ENCODE measurements at places on chromosomes 4 and X.

GRCh38 chrX:8673201-8673600 lies 58.7 kb downstream of the ANOS1 start:
- DNase-seq = no peak

DNA sequence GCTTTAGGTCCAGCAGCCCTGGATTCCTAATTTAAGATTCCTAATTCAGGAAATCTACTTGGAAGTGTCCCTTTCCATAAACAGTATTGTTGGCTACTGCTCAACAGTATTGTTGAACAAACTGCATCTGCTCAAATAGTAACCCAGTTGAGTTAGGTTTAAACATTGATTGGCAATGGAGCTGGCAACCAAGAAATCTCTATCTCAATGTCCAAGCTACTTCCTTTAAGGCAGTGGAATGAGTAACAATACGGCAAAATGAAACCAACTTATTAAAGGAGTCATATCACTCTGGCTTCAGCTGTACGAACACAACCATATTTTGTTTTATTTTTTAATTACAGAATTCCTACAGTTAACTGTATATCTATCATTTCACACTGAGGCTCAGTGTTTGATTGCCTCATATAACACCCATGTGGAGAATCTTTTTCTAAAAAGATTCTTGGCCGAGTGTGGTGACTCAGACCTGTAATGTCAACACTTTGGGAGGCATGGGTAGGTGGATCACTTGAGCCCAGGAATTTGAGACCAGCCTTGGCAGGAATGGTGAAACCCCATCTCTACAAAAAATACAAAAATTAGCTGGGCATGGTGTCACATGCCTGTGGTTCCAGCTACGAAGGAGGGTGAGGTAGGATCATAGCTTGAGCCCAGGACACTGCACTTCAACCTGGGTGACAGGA lies 71.7 kb upstream of the IL13RA1 start:
- no peak for DNase-seq

- DNase-seq = no peak
Observed at GRCh38 chr4:139826426-139826825, 160.8 kb downstream of the MGST2 start.

- no peak for DNase-seq
Observed at GRCh38 chr4:153919667-153920066, 130.8 kb upstream of the SFRP2 start.

DNA sequence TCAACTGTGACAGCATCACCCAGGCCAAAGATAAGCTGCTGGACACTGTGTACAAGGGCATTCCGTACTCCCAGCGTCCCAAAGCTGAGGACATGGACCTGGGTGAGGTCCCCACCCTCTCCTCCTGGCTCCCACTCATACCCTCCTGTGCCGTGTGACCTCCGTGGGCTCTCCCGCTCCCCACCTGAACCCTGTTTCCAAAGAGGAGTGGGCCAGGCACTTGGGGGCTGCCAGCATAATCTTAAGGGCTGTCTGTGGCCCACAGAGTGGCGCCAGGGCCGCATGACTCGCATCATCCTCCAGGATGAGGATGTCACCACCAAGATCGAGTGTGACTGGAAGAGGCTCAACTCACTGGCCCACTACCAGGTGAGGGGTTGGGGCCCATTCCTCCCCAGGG lies 10.0 kb downstream of the LAGE3 start:
- DNase-seq = no peak

DNA sequence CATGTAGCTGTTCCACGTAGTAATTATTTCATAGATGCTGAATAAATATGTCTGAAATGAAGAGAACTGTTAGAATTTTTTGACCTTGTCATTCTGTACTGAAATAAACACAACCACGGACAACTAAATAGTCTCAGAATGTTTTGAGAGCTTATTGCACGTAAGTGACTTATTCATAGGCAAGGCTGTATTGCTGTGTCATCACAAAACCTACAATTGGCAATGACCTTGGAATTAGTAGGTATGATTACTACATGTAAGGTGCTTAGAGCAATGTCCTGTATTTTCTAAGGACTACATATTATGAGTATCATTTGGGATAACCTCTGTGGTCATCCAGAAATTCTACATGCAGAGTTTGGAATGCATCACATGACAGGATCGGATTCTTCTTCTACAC lies 237.2 kb upstream of the PUDP start:
- DNase-seq = no peak

GRCh38 chr4:121877041-121877773 lies 6.9 kb upstream of the BBS7 start:
- DNase-seq = no peak

DNA sequence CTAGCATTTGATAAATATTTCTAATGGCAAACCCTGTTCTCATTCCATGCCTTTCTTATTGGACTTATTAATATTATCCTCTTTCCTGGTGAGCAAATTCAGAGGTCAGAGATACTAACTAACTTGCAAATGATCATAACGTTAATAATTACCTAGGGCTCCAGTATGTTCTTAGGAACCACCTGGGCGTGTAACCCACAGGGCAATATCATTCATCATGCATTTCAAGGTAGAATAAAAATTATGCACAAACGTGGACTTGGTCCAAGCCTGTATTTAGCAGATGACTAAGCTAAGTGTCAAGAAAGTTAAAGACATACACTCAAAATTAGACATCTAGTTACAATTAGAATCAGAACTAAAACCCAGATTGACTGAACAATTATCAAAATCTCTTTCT lies 850.1 kb downstream of the TRIML1 start:
- no peak for DNase-seq

DNA sequence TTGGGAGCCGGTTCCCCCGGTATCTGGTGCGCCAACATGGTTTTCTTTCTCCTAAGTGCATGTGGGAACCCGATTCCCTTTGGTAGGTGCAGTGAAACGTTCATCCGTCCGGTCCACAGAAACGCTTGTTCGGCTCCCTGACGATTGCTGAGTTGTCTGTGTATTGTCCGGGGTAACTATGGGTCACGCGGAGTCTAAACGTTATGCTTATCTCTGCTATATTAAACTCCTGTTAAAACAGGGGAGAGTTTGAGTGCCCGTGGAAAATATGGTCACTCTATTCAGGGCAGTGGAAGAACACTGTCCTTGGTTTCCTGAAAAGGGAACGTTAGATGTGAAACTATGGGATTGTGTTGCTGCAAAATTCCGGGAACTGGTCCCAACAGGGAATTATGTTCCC lies 32.4 kb upstream of the MGST2 start:
- DNase-seq = no peak

DNA sequence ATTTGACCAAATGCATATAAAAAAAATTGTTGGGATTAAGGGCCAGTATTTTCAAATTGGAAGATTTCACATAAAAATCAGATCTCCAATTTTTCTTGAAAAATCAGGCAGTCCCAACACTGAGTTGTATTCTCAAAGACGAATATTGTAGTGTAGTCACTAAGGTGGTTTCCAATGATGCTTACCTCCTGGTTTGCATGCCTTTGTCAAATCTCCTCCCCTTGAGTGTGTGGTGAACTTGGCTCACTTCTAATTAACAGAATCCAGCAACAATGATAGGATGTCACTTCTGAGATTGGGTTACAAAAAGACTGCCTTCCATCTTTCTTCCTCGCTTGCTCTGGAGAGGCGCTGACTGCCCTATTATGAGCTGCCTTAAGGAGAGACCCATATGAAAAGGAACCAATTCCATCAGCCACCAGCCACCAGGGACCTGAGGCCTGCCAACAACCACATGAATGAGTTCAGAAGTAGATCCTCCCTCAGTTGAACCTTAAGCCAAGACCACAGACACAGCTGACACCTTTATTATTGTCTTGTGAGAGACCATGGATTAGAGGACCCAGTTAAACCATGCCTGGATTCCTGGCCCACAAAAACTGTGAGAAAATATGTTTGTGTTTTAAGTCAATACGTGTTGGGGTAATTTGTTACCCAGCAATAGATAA lies 31.2 kb upstream of the TSPAN5 start:
- DNase-seq = no peak

- no peak for DNase-seq
Observed at GRCh38 chr4:47736555-47736954, 101.3 kb downstream of the CORIN start.

DNA sequence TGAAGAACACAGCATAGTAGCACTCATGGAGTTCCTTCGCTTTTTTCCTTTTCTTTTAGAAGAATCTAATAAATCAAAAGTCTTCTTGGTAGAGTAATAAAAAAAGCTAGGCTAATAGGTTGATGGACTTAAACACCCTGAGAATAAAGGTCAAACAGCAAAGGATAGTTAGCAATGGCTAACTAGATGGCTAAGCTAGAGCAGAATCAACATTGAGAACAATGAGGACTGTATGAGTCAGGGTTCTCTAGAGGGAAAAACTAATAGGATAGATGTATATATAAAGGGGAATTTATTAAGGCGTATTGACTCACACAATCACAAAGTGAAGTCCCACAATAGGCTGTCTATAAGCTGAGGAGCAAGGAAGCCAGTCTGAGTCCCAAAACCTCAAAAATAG lies 550.9 kb downstream of the GLUD2 start:
- no peak for DNase-seq

GRCh38 chr4:182143086-182143821 lies 99.9 kb upstream of the TENM3 start:
- DNase-seq = no peak

- no peak for DNase-seq
Observed at GRCh38 chr4:169682372-169683047, 62.1 kb downstream of the CLCN3 start.

GRCh38 chrX:24343719-24344118 lies 16.7 kb upstream of the SUPT20HL1 start:
- no peak for DNase-seq

- DNase-seq = no peak
Observed at GRCh38 chr4:6727081-6727942, 11.3 kb downstream of the BLOC1S4 start.

DNA sequence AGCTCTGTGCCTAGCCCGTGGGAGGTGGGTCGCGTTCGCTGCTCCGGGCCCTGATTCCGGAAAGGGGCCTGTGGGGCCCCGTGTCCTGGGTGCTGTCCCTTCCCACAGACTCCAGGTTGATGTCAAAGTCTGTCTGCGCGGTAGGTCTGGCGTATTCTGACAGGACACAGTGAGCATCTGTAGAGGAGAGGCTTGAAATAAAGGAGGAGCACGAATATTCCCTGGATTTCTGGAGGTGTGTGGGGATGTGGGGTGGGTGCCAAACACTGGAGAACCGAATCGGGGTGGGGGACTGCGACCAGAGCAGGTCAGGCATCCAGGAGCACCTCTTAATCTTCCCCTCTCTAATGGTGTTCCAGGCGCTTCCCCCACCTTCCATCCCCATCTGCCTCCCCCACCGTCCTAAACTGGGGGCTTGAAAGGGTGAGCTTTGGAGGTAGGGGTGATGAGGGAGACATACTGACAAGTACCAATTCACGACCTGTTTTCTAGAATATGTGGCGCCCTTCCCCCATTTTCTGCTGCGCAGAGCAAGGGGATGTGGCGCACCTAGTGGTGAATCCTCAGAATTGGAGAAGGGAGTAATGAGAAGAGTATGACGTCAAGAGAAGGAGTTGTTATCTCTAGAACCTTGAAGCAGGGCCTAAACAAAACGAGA lies 877 bp downstream of the GPRASP1 start:
- DNase-seq = no peak
